Naive thymus-derived CD8-positive, alpha-beta T cell (primary cell): ENCODE measurements at places on chromosomes 4 and X.

GRCh38 chrX:70134116-70134477 is 850 bp downstream of the IGBP1 start:
- no peak for DNase-seq

GRCh38 chrX:125436855-125437254 is 117.2 kb downstream of the TEX13C start:
- DNase-seq, result no peak

DNA sequence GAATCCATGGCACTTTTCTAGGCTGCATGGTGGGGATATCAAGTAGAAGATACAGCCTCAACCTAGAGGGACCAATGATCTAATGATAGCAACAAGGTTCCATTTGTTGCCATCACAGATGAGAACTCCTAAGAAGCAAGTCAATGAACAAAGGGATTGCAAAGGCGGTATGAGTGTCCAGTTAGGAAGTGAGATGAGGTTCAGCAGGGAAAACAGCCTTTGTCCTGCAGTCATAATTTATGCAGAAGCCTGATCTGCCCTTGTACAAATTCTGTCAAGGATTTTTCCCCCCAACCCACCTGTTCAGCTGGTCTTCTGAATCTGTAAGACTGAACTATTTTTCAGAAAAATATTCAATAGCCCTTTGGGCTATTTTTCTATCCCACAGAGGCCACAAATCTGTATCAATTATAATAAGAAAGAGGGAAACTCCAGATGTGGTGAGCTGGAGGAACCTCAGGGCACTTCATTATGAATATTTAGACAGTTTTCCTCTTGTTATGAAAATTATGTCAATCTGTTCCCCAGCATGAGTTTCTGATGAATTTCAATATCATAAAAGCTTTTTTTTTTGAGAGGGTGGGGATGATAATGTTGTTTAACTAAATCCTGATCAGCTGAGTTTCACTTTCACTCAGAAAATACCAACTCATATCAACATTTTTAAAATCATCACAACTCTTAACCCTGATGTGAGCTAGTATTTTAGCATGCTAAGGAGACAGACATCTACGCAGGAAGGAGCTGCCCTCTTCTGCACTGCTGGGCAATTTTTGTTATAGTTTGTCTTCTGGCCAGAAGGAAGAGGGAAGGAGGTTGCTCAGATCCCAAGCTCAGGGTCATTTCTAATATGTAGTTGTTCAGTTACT is 127.2 kb upstream of the MAP3K15 start:
- DNase-seq, result no peak

DNA sequence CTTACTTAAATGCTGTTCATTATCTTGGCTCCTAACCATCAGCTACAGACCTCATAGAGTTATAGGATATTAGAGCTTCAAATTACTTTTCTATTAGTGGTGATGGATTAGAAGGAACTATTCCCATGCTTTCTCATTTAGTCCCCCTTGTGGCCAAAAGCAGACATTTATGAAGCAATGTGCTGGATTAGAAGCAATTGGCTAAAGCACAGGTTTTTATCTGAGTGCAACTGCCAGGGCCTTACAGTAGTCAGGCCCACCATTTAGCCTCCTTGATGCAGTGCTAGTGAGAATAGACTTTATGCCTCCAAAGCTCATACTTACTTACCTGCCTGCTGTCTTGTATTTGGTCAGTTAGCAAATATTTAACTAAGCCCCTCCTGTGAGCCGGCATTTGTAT is 93.0 kb downstream of the TSPAN7 start:
- no peak for DNase-seq

- DNase-seq, result no peak
Measured at GRCh38 chr4:6278801-6279197, 9.1 kb downstream of the WFS1 start.

- no peak for DNase-seq
Measured at GRCh38 chr4:180150818-180151217, 2092.4 kb upstream of the TENM3 start.

GRCh38 chrX:15014281-15014680 is 141.1 kb downstream of the MOSPD2 start:
- no peak for DNase-seq

- DNase-seq, result no peak
Measured at GRCh38 chrX:109958266-109958665, 44.6 kb upstream of the TMEM164 start.

DNA sequence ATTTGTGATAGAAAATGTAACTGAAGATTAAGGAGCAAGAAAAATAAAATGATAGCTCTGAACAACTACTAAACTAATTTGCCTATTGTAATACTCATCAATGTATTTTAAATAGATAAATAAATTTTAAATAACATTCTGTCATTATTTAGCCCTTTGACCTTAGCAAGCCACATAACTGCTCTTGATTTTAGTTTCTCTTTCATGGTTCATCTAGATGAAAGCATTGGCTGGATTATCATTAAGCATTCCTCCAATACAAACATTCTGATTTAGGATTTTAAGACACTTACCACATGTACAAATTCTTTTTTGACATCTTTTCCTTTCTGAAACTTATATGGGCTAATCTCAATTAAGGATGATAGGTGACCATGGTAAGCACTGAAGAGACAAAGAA is 8.5 kb downstream of the ETNPPL start:
- DNase-seq, result no peak

DNA sequence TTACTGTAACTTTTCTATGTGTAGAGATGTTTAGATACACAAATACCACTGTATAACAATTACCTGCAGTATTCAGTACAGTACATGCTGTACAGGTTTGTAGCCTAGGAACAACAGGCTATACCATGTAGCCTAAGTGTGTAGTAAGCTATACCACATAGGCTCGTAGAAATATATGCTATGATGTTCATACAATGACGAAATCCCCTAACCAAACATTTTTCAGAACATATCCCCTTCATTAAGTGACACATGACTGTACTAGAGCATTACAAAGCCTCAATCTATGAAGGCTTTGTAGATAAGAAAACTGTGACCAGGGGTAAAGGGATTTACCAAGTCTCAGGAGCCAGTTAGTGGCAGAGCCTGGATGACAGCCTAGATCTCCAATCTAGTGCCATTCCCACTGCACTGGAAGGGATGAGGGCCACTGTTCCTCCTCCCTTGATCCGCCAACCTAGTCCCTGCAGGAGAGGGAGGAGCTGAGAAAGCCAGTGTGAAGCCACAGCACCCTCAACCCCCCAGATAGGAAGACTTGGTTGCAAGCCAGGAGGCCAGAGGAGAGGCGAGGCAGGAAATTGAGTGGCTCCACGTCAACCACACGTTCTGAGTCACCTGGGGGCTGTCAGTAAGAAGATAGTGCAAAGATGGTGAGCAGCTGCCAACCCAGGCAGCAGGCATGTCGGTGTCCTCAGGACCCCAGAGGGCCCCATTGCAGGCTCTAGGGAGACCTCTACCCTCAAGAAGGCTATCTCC is 227.7 kb downstream of the BCOR start:
- DNase-seq, result peak; percentile 80

GRCh38 chr4:24130637-24131036 is 240.8 kb upstream of the PPARGC1A start:
- DNase-seq, result no peak

- no peak for DNase-seq
Measured at GRCh38 chr4:11338956-11339782, 89.5 kb downstream of the HS3ST1 start.

- no peak for DNase-seq
Measured at GRCh38 chr4:142380052-142380602, 466.0 kb downstream of the INPP4B start.

DNA sequence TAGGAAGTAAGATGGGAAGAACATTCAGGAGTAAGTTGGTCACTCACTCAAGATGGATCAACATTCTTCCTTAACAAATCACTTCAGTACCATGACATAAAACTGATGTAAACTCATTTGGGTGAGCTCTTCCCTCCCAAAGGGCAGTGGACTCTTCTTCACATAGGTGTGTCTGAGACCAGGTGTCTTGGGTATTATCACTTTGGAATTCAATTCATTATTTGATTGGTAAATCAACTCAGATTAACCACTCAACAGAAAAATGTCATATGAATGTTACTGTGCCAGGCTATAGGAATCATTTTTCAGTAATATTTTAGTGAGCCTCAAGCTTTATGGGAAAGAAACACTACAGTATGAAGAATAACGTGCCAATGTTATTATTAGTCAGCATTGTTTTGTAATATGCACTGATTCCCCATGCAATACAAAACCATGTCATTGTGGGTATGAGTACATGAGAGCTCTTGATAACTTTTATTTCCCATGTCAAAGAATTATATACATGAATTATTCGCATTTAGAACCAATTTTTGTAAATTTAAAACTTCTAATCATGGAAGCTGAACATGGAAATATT is 58.6 kb upstream of the ETNPPL start:
- DNase-seq, result no peak

DNA sequence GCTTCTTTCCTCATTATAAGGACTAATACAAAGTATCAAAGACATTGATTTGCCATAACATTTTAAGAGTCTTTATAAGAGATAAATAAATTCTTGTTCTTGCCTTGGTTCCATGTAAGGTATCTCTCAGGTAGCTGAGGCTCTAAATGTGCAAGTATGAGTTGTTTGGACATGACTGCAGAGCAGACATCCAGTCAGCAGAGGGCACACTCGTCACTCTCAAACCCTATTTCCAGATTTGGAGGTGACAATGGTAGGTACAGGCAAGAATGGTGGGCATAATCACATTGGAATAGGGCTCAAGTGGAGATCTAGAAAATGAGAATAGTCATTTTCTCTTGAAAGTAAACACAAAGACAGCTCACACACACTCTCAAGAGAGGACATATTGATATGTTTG is 133.3 kb upstream of the ZIC3 start:
- no peak for DNase-seq

DNA sequence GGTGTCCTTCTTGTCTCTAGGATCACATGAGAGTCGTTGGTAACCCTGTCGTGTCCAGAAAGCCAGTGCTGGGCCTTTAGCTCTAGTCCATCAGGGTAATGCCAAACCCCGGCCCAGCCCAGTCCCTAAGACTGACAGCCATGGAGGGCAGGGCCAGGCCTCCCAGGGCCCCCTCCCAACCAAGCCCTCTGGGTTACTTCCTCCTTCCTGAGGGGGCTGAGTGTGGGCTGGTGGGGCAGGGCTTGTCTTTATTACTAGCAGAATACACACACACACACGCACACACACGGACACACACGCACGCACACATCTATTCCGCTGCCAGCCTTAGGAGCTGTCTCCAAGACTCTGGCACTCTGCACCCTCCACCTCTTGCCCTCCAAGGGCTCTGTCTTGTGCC is 35.6 kb upstream of the CDKN2AIP start:
- DNase-seq, result no peak

- DNase-seq, result no peak
Measured at GRCh38 chr4:136651278-136651667, 881.0 kb downstream of the PCDH18 start.
